ENCODE measurements at places on chromosomes 1 and 21. TPM values are rescaled to one million over a fixed set of nuclear protein-coding genes. Genes with fewer than 3 reads are reported as not detected.
A peak's percentile ranks its signal among the peaks of the same experiment; 100 is the strongest.

The GLIS1 gene
- 2.1 TPM for total RNA-seq

GRCh38 chr1:178774263-178774662 is 49.2 kb downstream of the RALGPS2 start:
- no peak for DNase-seq

DNA sequence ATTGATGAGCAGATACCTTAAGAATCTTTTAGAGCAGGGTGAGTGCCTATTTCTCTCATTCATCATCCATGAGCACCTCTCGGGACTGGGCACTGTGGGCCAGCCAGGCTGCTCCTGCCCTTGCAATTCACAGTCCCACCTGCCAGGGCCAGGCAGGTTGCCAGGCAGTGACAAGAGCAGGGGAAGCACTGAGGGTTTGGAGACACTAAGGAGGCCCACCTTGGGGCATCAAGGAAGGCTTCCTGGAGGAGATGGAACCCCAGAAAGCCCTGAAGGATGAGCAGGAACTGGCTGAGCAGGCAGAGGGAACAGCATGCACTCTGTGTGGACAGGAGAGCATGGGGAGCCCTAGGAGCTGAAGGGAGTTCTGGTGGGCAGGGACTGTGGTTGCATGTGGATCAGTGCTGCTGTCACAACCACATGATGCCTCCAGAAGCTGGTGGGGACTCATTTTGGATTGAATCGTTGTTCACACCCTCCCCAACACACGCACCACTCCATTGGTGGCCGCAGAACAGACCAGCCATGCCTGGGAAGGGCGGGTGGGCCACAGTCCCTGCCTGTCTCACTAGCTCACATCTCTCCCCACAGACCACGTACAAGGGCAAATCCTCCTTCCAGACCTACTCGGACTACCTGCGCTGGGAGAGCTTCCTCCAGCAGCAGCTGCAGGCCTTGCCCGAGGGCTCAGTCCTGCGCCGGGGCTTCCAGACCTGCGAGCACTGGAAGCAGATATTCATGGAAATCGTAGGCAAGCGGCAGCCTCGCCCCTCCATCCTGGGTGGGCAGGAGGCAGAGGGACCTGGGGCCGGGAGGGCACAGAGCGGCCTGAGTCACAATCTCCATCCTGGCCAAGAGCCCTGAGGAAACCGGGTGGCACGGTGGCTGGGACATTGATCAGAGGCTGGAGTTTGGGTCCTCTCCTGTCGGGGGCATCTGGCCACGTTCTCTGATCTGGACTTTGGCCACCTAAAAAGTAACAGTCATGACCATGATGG is 55.1 kb downstream of the DISP3 start:
- peak; percentile 59 for DNase-seq

DNA sequence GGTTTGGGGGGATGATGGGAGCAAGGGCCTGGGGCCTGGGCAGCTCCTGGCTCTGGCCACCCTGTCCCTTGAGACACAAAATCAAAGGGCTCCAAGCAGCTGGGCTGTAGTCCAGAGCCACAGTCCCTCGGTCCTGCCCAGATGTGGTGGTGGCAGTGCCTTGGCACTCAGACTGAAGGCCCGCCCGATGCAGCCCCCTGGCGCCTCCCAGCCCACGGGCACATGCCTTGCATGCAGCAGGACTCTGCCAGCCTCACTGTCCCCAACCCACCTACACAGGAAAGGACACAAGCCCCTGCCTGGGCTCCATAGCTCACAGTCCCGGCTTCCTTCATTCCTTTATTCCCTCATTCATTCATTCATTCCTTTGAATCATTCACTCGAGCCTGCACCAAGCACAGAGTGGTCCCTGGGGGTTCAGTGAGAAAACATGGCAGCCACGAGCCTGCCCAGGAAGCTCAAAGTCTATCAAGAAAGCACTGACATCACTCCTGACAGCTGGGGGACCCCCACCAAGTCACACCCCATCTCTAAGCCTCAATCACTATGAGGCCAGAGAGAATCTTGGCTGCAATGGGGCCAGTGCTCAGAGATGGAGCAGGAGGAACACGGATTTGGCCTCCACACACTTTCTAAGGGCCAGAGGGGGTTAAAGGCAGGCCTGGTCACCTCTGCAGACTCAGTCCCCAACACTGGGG is 5.8 kb downstream of the SDC3 start:
- DNase-seq: no peak

DNA sequence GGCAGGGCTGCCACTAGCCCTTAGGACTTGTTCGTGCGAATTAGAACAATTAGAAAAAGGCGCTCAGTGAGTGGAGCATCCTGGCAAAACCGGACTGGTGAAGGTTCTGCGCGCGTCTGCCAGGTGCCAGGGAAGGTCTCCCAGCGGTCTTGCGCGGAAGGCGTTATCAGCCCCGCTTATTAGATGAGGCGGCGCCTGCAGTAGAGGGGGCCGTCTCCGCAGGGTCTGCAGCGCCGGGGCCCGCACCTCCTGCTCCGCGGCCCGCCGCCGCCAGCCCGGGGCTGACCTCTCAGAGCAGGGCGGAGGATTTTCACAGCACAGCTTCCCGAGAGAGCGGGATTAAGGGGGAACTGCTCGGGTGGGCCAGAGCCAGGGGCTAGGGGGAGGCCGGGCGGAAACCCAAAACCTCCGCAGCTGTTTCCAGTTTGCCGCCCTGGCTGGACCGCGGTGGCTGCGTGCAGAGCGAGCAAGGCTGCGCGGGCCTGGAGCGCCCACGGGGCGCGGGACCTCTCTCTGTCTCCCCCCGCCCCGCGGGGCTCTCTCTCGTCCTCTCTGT is 155.2 kb downstream of the FOXD2 start:
- DNase-seq: no peak

The RNU1-1 gene
- 6,165 TPM for total RNA-seq

DNA sequence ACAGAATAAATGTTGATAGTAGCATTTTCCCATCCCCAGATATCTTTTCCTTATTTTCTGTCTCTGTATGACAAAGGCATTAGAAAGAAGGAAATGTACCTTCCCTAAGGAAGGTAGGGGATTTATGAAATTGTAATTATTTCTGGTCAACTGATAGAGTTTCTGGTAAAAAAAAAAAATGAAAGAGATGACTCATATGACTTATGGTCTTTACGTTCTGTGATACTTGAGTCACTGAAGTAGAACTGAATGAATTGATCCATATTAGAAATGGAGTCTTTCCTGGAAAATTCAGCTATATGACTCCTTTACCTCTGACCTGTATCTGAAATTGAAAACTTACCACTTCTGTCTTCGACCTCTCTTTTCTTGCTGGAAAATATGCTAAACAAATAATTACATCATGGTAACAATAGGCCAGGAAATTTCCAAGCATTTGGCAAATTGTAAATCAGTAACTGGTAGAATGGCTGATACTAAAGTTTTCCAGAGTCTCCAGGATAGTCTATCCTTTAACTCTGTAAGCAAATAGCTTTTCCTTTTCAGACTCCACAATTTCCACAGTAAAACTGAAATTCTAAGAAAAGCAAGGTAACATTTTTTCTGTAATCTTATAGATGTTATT is 364.3 kb upstream of the PTBP2 start:
- no peak for DNase-seq

- DNase-seq: peak; percentile 82
Measured at GRCh38 chr1:180155182-180155682, 563 bp downstream of the QSOX1 start.

The VTCN1 gene
- total RNA-seq: not detected

The FHL3 gene
- 13.6 TPM for total RNA-seq

DNA sequence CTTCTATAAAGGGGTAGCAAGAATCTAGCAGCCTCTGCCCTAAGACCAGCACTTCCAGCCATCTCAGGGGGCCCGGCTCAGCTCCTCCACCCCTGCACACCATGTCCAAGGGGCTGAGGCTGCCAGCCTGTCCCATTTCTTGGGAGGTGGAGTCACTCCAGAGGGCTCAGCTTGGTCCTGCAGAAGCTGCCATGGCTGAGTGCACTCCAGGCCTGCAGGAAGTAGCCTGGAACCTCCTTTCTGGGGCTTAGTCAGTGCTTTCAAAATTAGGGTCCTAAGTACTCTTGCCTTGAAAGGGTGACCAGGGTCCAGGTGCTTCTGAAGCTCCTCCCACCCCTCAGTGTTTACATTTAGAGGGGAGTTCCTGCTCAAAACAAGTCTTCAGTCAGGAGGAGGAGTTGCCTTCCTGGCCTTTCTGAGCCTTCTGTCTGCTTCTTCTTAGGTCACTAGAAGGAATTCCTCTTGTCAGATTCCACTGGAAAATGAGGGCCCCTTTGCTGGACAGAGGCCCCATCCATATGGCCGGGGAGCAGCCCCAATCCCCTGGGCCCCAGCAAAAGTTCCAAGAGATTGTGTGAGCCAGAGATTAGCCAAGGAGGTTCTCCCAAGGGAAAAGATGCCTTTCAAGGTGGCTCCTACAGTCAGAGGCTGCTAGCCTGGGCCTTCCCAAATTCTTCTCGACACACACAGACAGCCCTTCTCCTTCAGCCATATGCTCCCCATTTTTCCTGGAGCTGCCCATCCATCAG is 128.1 kb upstream of the VAMP3 start:
- DNase-seq: no peak

The TRAPPC10 gene
- 44.4 TPM for total RNA-seq
